ENCODE measurements at places on chromosomes 3 and 15.

- DNase-seq: no peak
These were observed 30.0 kb downstream of the SHQ1 start for GRCh38 chr3:72818092-72818773.

- no peak for DNase-seq
These were observed at the start of gene TMOD2 for GRCh38 chr15:51750792-51751696. TMOD2 (plus strand) TSS chr15:51751597; CDS start chr15:51766442, 14,845 bp downstream.

GRCh38 chr3:52435246-52436101 lies 9.4 kb downstream of the SEMA3G start:
- DNase-seq: no peak

- no peak for DNase-seq
These were observed 1.2 kb downstream of the MEX3B start for GRCh38 chr15:82044373-82045178.

DNA sequence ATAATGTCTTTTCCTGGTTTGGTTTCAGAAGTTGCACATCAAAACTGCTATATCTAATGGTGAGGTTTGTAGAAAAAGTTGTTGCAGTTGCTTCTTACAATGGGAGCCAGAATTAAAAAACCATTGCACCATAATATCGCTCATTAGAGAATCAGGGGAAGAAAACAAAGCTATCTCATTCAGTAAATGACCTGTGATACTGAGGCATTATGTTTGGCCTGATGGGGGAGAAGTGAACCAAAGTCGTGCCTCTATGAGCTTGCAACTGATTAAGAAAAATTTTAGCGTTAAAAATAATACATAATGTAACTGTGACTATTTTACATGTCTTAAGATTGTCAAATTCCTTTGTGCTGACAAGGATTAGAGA lies 60.2 kb upstream of the ARHGEF26 start:
- no peak for DNase-seq

- DNase-seq: no peak
These were observed 179.9 kb downstream of the MCTP2 start for GRCh38 chr15:94411285-94411684.

DNA sequence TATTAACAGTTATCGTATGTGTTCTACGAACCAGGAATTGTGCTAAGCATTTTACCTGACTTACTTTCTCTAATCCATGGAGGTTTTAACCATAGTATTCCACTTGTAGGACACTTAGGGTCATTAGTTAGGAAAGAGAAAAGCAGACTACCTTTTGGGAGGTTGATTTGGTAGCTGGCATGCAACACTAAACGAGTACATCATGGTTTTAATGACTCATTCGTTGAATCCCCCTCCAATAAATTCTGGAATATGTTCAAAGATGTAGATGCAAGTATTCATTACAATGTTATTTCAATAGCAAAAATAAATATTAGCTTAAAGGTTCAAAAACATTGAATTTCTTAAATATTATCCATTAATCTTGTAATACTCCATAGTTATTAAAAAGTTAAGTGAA lies 162.5 kb downstream of the FMN1 start:
- DNase-seq: no peak

- DNase-seq: no peak
These were observed 13.7 kb downstream of the SH3BP5 start for GRCh38 chr3:15318661-15319060.

- no peak for DNase-seq
These were observed 292.1 kb downstream of the FGF12 start for GRCh38 chr3:192435241-192435640.

- DNase-seq: no peak
These were observed 286.1 kb upstream of the TPM1 start for GRCh38 chr15:62756326-62756994.
